H7 (cell line): ENCODE measurements at places on chromosomes 16 and 17.

GRCh38 chr17:8369944-8370343 is 6.6 kb downstream of the KRABD2 start:
- DNase-seq, result no peak

DNA sequence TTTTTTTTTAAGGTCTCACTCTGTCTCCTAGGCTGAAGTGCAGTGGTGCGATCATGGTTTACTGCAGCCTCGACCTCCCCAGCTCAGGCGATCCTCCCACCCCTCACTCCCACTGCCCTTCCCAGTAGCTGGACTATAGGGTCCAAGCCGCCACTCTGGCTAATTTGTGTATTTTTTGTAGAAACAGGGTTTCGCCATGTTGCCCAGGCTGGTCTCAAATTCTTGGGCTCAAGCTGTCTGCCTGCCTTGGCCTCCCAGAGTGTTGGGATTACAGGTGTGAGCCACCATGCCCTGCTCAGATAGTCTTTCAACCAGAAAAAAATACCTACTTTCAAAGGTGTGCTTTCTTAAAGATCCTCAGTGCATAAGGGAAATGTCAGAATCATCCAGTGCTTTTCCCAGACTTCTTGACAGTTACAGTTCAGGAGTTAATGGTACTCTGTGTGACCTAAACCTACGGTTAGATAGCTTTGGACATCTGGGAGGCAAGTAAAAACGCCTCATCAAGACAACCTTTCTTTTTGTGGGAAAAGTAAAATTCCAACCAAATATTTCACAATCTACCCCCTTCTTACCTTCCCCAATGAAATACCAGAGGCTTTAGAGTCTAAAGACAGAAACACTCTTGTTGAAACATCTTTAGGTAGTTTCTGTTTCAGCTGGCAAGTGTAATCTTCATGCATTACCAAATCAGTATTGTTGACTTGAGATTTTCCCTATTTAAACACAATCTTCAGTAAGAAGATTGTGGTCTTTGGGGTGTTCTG is 6.8 kb downstream of the RSPRY1 start:
- no peak for DNase-seq

DNA sequence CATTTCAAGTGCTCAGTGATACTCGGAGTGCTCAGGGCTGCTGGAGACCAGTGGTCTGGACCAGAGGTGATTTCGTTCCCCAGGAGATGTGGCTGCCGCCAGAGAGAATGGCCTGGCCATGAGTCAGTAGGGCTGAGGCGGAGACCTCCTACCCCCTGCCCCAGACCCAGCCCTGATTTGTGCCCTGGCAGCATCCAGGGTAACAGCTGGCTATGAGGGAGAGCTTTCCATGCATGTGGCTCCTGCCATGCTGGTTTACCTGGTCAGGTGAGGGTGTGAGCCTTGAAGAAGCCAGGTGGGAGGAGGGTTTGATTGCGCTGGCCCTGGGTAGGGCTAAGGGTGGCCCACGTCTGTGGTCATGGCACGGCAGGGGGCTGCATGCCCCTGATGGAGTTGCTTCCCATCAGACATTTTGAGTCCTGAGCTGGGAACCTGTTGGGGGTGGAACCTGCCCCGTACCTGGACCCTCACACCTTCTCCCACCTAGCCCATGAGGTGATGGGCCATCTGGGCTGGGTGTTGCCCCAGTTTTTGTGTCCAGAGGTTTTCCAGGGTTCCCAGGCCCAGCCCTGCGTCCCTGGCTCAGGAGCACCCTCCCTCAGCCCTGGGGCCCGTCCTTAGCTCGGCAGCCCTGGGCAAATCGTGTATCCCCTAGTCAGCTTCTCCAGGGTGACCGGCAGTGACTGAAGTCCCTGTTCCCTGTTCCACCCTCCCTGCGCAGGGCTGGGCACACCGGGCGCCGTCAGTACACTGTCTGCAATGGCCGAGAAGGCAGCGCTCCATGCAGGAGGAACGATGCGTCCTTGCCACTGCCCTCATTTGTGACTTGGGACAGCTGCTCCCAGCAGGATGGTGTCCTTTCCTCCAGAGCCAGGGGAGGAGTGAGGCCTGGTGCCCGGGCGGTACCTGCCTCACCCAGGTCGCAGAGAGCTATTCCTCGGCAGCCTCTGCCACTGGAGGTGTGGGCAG is 9.0 kb upstream of the CSNK1D start:
- DNase-seq, result no peak

GRCh38 chr17:72287586-72287985 is 166.8 kb downstream of the SOX9 start:
- DNase-seq, result no peak

GRCh38 chr17:6913608-6914443 is 82.0 kb upstream of the ALOX12 start:
- DNase-seq, result peak; percentile 74

- DNase-seq, result no peak
Observed at GRCh38 chr17:27082775-27083154, 211.1 kb upstream of the WSB1 start.

- DNase-seq, result no peak
Observed at GRCh38 chr16:82152196-82152595, 17.8 kb downstream of the MPHOSPH6 start.

GRCh38 chr16:1244881-1245280 is 4.4 kb downstream of the TPSAB1 start:
- no peak for DNase-seq

- peak; percentile 43 for DNase-seq
Observed at GRCh38 chr16:21598701-21599121, 666 bp upstream of the METTL9 start.

DNA sequence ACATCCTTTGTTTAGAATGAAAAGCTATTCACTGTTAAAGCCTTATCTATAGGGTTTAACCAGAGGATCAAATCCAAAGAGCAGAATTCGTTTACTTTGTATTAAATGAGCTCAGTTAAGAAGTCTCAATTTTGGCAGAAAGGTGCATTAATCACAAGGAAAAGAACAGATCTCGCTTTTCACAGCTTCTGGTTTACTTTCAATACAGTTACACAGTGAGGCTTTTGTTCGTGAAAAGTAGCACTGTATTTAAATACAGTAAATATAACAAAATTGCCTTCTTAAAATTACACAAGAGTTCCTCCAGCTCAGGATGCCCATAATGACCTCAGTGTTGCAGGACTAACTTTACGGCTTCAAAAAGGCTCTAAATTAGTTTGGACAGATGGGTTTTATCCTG is 669.1 kb upstream of the SALL1 start:
- DNase-seq, result no peak

- DNase-seq, result peak; percentile 63
Observed at GRCh38 chr17:28747051-28747691, 3.4 kb downstream of the TRAF4 start.

GRCh38 chr16:15721018-15721417 is 71.0 kb downstream of the NDE1 start:
- DNase-seq, result no peak

DNA sequence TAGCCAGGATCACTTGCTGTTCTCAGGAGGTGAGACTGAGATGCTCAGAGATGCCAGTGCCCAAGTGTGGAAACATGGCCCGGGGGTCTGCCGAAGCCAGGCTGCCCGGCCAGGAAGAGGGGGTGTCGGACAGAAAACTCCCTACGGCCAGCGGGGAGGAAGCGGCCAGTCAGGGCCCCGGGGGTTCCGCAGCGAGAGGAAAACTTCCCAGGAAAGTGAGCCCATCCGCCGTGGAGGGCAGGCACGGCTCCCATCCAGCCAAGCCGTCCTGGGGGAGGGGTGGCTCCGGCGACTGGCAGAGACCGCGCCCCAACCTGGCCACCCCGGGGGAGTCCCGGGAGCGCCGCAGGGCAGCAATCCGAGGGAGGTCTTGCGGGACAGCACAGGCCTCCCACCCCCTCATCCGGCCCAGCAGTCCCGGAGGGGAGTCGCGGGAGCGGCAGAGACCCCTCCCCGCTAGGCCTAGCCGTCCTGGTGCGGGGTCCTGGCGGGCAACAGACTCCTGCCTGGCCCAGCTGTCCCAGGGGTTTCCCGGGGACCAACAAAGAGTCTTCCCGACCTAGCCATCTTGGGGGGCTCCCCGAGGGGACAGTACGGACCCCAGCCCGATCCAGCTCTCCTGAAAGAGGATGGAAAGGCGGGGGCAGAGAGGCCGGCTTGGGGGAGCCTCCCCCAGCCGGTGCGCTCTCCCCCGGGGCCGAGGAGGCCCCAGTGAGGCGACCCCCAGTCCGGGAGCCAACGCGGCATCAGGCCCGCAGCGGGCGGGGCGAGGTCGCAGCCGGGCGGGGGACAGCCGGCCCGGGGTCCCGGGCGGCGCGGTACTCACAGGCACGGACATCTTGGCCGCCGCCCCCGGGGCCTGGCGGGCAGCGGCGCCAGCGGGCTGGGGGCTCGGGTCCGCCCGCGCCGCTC is 13.8 kb upstream of the BCAR1 start:
- peak; percentile 85 for DNase-seq

DNA sequence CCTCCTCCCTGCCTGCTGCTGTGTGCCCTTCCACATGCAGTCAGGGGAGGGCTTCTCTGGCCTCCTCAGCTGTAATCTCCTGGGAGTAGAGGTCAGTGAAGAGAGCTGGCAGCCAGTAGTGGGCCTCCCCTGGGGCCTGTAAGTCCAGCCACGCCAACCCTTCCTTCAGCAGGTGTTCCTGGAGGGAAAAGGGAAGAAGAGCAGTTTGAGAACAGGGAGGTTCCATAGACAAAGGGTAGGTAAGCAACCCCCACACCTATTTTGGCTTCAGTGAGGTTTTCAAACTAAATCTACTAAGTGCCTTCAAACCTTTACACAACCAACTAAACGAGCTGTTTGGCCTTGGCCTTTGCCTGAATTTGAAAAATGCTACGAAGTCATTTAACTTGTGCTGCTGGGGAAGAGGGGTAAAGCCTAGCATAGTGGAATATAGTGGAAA is 14.2 kb downstream of the SNF8 start:
- no peak for DNase-seq

- no peak for DNase-seq
Observed at GRCh38 chr17:54418467-54418866, 482.2 kb upstream of the TOM1L1 start.

- no peak for DNase-seq
Observed at GRCh38 chr16:49489686-49490320, 116.2 kb downstream of the C16orf78 start.

GRCh38 chr17:49223517-49224197 is 6.9 kb downstream of the PHOSPHO1 start:
- peak; percentile 92 for DNase-seq

DNA sequence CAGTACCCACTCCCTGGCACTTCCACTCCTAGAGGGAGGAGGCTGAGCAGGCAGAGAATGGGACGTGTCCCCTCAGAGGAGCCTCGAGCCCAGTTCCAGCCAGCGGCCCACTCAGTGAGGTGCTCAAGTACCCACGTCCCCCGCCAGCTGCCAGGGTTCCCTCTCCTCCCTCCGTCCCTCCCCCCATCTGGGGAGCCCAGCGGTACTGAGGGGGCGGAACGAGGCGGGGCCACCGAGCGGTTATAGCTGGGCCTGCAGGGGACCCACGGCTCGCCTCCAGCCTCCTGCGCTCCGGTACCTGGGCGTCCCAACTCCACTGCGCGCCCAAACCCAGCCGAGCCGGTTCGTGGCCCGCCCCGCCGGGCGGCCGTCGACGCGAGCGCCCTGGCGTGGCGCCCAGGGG is at the start of gene NPW:
Gene NPW (plus strand): TSS at position 268 of the 403 bp plus-strand sequence.
- DNase-seq, result peak; percentile 92

DNA sequence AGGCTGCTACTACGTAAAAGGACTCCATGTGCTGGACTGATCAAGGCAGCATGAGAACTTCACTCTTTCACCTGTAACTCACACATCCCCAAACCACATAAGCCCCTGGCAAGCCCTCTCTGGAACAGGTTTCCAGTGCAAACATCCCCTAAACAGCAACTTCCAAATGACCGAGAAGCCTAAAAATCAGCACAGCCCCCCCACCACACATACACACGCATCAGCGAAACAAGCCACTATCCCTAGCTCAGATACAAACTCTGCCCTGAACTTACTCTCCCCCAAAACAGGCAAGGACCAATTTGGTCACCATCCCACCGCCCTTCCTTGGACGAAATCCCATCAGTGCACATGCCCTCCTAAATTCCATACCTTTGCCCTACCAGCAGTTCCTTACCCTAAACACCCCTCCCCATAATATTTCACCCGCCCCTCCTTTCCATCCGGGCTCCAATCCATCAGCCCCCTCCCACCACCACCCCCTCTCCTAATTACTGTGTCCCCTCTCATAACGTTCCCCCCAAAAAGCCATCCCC is 735 bp downstream of the LSM12 start:
- DNase-seq, result no peak

DNA sequence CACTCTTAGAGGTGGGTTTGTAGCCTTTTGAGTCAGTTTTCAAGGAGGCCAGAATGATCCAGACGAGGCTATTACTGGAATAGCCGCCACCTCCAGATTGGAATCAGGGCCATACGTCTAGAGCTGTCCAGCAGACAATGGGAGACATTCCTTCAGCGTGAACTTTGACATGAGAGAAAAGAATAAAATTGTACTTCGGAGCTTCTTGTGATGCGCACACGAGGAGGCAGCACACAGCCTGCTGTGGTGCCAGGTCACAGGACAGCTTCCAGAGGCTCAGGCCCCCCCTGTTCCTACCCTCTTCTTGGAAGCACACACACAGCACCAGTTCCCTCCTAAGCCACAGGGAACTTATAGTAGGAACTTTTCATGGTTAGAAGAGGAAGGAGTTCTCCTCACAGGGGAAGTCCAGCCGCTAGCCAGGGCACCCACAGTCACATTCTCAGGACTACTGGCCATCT is 81.0 kb downstream of the VPS53 start:
- DNase-seq, result no peak

DNA sequence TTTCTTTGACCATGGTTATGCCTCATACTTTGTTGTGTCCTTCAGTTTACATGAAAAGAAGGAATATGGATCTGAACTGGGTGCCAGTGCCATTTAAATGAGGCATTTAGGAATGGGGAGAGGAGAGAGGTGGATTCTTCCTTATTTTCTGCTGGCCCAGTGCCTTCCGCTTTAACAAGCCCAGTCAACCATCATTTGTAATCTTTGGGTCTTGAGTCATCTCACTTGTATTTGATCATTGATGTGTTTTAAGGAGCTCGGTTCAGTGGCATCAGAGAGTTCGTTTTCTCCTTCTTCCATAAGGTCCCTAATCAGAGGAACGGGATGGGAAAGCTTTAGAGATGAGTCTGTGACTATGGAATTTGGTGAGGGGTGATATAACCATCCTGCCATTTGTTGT is 334.9 kb downstream of the WWOX start:
- no peak for DNase-seq

GRCh38 chr17:57518587-57519581 is 226.2 kb downstream of the CCDC182 start:
- DNase-seq, result no peak

GRCh38 chr17:71633391-71633849 is 487.4 kb upstream of the SOX9 start:
- no peak for DNase-seq
